Activated CD4-positive, alpha-beta T cell treated with anti-CD3 and anti-CD28 coated beads, Interleukin-2, amount 50 U/mL, for 48 hours (primary cell): ENCODE measurements at places on chromosomes 11 and 22.

GRCh38 chr22:41827671-41828070, 5.2 kb upstream of the SREBF2 start:
- DNase-seq: no peak

GRCh38 chr22:33715237-33715985, 204.9 kb downstream of the LARGE1 start:
- DNase-seq: no peak

- DNase-seq: no peak
These were observed 2.0 kb upstream of the CASTOR1 start for GRCh38 chr22:30291058-30291892.

- no peak for DNase-seq
These were observed 62.7 kb downstream of the PAK1 start for GRCh38 chr11:77411137-77411707.

DNA sequence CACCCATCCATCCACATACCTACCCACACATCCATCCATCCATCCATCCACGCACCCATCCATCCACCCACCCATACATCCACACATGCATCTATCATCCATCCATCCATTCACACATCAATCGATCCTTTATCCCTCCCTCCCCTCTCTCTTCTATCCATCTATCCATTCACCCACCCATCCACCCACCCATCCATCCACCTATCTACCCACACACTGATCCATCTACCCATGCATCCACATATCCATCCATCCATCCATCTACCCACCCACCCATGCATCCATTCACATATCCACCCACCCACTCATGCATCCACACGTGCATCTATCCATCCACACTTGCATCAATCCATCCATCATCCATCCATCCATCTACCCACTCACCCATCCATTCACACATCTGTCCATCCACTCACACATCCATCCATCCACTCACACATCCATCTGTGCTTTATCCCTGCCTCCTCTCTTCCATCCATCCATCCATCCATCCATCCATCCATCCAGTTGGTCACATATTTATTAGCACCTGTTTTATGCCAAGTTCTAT, 366.1 kb downstream of the CTTN start:
- DNase-seq: no peak

DNA sequence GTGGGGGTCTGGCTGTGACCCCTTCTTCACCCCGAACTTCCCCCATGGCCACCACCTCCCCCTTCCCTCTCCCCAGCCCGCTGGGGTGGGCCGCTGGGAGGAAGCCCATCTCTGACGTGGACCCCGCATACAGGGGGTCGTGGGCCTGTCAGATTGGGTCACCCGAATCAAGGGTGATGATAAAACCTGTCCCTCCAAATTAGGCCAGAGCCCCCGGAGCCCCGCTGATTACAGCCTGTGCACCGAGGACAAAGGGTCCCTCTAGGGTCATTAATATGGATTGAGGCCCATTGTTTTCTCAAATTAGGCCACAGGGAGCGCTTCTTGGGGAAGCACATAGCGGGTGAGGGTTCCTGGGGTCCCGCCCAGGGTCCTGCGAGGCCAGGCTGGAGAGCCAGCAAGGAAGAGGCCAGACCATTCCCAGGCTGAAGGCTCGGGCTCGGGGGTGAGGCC, 4.9 kb upstream of the LINC01488 start:
- no peak for DNase-seq

DNA sequence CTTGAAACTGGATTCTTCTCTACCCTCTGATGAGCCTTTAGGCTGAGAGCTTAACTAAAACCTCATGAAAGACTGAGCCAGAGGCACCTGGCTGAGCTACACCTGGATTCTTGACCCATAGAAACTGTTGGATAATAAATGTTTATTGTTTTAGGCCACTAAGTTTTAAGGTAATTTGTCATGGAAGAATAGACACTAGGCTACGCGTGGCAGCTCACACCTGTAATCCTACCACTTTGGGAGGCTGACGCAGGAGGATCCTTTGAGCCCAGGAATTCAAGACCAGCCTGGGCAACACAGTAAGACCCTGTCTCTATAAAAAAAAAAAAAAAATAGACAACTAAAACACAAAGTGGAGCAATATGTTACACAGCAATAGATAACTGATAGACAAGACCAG, 29.2 kb upstream of the UPB1 start:
- DNase-seq: no peak

DNA sequence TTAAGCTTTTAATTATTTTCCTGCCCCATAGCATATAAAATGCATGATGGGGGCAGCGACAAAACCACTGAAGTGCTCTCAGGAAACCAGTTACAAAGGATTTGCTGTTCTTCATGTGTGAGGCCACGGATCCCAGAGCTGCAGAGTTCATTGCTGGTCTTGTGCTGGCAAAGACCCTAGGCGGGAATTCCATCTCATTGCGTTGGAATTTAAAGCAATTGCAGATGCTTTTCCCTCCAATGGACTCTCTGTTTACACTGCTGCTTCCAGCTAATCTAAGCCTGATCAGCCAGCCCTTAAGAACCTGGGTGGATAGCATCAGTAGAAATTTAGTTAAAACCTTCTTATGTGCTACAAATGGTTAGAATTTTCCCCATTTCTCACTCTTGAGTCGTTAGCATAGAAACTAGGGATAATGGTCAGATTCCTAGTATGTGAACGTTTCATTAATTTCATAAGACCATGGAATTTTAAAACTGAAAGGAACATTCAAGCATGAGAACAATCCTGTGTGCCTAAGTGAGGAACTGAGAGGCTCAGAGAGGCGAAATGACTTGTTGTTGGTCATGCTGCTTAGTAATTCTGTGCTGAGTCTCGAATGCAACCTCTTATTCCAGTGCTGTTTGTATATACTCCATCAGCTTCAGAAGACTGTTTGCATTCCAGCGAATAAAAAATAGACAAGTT, 36.1 kb upstream of the ADSL start:
- DNase-seq: no peak

DNA sequence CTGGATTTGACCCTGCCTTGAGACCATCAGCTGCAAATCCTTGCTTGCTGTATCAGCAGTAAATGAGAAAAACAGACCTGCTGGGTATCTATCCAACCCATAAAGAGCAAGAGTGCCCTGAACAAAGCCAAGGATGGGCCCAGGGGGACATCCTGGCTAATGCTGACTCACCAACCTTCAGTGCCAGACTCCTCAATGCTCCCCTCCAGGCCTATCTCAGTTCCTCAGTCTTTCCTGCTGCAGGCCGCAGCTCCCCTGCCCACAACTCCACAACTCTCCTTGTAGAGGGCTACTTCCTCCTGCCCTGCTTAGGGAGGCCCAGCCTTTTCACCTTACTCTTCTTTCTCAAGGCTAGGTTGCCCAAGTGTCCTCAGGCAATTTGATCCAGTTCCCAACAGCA, 2.6 kb downstream of the LAMTOR1 start:
- no peak for DNase-seq

DNA sequence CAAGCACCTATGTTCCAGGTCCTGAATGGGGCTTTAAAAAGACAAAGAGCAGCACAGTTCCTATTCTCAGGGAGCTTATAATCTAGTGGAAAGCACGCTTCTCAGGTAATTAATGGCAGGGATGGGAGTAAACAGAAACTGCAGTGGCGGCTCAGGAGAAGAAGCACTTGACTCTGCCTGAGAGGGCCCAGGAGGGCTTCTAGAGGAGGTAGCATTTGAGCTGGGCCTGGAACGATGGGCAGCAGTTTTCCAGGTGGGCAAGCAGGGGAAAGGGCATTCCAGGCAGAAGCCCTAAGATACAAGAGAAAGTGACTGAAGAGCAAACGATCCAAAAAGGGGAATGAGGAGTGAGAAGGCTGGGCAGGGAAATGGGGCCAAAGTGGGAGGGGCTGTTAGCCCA, 37.1 kb upstream of the CHST1 start:
- no peak for DNase-seq
